Fibroblast of skin of right biceps (primary cell): ENCODE measurements at places on chromosomes 1 and 21.

DNA sequence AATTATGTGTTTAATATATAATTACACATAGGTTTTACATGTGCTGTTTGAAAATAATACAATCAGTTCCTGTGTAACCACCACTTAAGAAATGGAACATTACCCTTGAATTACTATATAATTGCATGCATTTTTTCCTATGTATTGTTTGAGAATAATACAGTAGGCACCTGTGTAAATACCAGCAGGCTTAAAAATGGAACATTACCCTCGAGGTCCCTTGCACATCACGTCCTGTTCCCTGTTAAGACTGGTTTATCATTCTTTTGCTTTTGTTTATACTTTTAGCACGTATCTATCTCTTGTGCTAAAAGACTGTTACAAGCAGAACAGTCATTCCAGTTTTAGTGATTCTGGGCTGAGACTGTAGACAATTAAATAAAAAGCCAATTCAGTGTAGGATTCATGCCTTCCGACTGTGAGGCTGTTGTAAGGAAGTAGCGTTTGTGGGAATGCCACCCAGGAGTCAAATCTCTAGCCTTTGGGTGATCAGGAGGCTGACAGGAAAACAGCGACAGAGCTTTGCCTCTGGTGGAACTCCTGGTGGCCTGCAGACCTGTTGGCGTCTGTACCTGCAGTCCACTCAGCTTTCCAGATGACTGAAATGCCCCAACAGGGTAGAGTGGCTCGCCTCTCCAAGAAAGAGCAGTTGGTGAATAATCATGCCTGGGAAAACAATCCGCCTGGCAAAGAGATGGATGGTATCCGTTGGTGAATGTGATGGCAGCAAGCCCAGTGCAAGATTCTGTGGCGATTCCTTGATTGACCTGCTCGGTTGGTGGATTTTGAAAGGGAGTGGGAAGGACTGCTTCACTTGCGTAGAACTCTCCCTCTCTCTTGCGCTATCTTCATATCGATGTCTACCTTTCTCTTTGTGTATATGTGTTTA, 58.0 kb downstream of the DISC1 start:
- DNase-seq, result no peak

DNA sequence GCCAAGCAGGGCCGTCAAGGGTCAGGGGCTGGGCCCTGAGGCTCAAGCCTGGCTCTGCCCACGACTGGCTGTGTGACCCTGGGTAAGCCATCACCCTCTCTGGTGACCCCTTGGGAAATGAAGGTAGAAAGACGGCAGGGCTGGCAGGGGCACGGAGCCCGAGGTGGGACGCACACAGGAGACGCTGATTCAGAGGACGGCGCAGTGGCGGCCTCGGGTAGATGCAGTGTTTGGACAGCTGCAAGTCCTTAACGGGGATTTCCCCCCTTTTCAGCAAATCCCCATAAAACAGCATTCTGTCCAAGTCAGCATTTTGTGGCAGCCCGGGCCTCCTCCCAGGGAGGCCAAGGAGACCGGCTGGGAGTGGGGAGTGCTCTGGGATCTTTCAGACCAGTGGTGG, 16.7 kb downstream of the COL8A2 start:
- peak; percentile 75 for DNase-seq

DNA sequence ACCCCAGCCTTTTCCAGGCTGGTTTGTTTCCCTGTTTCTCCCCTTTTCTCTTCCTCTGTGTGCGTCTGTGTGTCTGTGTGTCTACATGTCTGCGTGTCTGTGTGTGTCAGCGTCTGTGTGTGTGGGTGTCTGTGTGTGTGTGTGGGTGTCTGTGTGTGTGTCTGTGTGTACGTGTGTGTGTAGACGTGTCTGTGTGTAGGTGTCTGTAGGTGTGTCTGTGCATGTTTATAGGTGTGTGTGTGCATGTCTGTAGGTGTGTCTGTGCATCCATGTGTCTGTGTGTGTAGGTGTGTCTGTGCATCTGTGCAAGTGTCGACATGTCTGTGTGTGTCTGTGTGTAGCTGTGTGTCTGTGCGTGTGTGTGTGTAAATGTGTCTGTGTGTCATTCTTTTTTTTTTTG, 3.3 kb downstream of the TTLL10 start:
- DNase-seq, result no peak

DNA sequence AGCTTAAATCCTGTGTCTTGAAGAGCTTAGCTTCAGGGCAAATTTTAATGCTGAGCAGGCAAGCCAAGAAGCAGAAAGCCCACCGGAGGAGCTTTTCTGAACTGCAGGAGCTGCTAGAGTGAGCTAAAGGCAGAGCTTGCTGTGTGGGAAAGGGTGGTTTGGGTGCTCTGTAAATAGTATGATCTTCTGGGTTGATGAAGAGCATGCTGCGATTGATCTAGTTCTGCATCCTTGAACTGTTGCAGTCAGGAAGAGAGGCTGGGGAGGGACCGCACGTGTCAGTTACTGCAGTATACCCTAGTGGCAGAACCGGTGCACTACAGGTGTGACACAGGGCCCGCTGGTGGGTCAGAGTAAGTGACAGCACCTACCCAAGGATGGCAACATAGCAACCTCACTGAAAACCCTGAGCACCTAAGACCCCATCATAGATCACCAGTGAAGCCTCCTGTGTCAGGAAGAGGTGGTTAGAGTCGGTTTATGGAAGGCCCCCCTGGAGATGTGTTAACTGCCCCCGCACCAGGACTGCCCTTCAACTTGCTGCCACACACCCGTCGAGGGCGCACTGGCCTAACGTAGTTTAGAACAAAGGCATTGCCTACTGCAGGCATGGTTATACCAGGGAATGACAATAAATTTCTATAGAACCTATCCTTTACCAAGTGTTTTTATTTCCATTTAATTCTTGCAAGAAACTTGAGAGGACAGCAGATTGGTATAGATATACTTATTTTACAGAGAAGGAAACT, 146.0 kb upstream of the KIAA0040 start:
- no peak for DNase-seq

- DNase-seq, result peak; percentile 18
Observed at GRCh38 chr1:111082421-111083203, 57.3 kb downstream of the DRAM2 start.

- DNase-seq, result peak; percentile 96
Observed at GRCh38 chr1:177984136-177984525, 14.3 kb upstream of the SEC16B start.

DNA sequence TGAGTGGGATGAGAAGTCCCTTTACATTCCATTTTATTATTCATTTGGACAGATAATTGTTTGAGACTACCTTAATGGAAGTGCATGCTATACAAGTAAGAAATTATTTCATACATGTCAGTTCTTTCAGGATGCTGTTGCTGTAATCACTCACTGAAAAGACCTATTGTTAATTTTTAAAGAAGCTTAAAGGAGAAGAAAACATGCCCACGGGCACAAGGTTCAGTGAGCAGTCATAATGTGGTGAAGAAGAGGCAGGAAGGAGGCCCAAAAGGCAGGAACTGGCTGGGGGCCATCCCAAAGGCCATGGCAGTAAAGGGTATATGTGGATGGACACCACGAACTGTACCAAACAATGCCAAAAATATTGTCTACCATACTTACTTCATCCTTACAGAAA, 206.0 kb downstream of the LYPLAL1 start:
- DNase-seq, result no peak

DNA sequence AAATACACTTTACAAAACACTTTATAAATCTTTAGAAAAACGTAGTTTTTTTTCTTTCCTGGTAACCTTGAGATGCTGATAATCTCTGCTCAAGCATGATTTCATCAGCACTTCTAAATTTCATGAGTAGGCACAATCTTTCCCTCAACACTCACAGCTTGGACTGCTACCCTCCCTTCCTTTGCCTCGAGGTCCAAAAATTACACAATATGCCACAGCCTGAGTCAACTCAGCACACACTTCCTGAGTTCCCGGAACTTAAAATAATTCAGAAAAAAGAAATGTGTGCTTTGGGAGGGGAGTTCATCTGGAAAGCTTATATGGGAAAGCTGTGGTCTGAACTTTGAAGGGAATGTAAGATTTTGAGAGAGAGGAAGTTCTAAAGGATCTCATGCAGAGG, 5.9 kb downstream of the CLCA2 start:
- DNase-seq, result peak; percentile 97

DNA sequence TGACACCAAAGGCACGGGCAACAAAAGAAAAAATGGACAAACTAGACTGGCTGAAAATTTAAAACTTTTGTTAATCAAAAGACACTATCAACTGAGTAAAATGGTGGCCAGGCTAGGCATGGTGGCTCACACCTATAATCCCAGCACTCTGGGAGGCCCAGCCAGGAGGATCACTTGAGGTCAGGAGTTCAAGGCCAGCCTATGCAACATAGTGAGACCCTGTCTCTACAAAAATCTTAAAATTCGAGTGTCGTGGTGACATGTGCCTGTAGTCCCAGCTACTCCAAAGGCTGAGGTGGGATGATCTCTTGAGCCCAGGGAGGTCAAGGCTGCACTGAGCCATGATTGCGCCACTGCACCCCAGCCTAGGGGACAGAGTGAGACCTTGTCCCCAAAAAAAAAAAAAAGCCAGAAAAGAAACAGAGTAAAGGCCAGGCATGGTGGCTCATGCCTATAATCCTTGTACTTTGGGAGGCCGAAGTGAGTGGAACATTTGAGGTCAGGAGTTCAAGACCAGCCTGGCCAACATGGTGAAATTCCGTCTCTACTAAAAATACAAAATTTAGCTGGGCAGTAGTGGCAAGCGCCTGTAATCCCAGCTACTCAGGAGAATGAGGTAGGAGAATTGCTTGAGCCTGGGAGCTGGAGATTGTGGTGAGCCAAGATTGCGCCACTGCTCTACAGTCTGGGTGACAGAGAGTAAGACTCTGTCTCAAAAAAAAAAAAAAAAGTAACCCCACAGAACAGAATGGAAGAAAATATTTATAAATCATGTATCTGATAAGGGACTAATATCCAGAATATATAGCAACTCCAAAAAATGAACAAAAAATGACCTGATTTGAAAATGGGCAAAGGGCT, 8.0 kb downstream of the TUT4 start:
- no peak for DNase-seq

DNA sequence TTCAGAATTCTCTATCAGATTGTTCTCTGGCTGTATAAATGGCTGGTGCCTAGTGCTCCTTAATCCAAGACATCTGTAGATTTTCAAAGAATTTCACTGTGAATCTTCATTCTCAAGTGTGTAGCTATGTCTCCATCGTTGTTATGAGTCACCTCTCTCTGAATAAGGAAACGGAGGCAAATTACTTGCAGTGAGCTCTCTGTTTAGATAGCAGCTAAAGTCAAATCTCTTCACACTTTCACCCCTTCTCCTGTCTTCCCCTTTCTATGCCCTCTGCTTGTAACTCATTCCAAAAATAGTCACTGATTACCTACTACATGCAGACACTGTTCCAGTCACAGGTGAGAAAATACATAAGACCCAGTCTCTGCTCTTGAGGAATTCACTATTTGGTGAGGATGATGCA, 39.7 kb downstream of the CHML start:
- peak; percentile 66 for DNase-seq

GRCh38 chr1:43129426-43129825, 42.7 kb downstream of the EBNA1BP2 start:
- no peak for DNase-seq

GRCh38 chr1:147624529-147624928, 45.8 kb downstream of the ACP6 start:
- DNase-seq, result no peak

- no peak for DNase-seq
Observed at GRCh38 chr1:164801246-164801731, 242.3 kb downstream of the PBX1 start.

DNA sequence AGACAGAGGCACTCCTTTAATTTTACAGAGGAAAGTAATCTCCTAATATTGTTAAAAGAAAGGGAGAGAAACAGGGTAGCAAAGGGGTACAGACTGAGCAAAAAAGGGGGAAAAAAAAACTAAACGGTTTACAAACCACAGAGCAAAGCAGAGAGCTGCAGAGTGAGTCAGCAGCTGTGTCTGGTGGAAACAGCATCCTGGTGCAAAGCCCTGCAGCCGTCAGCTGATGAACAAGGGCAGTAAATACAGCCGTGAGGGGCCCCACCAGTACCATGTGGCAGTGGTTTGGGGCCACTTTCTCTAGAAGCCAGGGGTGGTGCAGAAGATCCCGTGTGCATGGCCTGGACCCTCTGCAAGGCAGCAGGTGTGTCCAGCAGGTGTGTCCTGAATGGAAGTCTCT, 111.3 kb downstream of the ERG start:
- DNase-seq, result peak; percentile 50

- DNase-seq, result no peak
Observed at GRCh38 chr1:110082477-110082876, 12.0 kb upstream of the ALX3 start.

- DNase-seq, result peak; percentile 64
Observed at GRCh38 chr1:238960071-238960470, 426.3 kb upstream of the CHRM3 start.

GRCh38 chr21:45516671-45517151, 25.5 kb downstream of the SLC19A1 start:
- no peak for DNase-seq

- DNase-seq, result peak; percentile 28
Observed at GRCh38 chr1:207987164-207987563, 76.2 kb upstream of the CD34 start.

DNA sequence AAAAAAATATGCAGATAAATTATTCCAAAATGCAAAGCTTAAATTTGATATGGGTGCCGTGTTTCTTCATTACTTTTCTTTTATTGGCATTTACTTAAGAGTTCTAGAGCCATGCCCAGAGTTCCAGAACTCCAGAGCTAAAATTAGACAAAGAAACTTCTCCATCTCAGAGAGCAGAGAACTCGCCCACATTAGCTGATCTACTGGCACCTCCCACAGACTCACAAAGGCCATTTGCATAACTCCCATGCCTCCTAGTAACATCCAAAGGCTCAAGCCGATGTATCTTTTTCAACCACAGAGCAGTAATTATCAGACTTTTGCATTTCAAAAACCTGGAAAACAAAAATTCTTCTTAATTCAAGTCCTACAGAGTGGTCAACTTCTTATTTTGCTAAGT, 323.8 kb upstream of the ST6GALNAC5 start:
- DNase-seq, result no peak

GRCh38 chr1:155485945-155486344, 76.7 kb downstream of the ASH1L start:
- no peak for DNase-seq

- no peak for DNase-seq
Observed at GRCh38 chr1:184028854-184029623, 8.5 kb downstream of the COLGALT2 start.

DNA sequence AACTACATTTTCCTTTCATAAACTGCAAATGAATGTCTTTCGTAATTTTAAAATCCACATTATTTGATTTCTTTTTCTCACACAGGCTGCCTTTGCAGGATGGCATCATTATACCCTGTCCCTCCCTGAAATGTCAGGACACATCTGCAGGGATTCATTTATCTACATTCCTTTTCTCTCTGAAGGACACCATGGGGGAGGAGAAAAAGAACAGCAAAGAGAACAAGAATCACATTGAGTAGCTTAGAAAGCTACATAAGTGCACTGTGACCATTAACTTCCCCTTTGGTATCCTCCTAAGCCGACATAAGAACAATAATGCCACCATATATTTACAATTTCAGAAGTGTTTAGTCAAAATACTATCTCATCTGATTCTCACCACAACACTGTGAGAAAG, 129.5 kb downstream of the PIGK start:
- DNase-seq, result no peak

GRCh38 chr1:50332941-50333594, 90.2 kb downstream of the DMRTA2 start:
- DNase-seq, result peak; percentile 49

- DNase-seq, result peak; percentile 94
Observed at GRCh38 chr1:183234660-183235476, 48.8 kb downstream of the LAMC2 start.

GRCh38 chr1:214026985-214027384, 39.2 kb downstream of the PROX1 start:
- DNase-seq, result no peak

GRCh38 chr1:185632659-185633423, 101.3 kb upstream of the HMCN1 start:
- DNase-seq, result peak; percentile 61
